ENCODE measurements at places on chromosomes 5 and 9.

DNA sequence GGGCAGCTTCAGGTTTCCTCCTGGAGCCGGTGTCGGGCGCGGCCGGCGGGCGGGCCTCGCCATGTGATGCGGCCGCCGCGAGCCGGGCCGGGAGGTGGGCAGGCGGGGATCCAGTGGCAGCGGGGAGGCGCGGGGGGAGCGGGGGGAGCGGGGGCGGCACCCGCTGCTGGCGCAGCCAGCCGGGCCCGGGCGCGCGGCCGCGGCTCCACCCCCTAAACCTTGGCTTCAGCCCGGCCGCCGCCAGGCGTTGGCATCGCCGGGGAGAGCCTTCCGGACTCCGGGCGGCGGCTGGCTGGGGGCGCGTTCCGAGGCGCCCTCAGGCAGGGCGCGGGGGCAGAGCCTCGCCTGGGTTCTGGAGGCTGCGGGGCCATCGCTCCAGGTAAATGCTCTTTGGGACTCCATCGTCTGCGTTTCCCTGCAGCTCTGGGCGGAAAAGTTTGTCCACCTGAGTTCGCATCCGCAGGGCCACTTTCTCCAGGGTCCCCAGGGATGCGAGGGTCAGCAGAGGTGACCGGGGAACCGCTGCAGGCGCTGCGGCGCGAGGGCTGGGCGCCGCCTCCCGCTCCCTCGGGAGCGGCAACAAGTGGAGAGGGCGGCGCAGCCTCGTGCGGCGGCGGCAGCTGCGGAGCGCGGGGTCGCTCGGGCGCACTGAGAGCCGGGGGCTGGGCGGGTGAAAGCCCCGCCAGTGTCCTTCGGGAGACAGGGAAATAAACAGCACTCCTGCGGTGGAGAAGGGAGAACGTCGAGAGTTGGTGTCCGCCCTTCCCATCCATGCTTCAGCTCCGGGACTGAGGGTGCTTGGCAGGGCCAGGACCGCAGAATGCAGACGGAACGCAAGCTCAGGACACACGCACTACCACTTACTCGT lies at the start of gene ARHGEF28:
ARHGEF28 (plus strand) TSS at position 253 of the 868 bp plus-strand sequence. CDS start 58,656 bp downstream, outside the sequence.
- DNase-seq, result peak; percentile 47

DNA sequence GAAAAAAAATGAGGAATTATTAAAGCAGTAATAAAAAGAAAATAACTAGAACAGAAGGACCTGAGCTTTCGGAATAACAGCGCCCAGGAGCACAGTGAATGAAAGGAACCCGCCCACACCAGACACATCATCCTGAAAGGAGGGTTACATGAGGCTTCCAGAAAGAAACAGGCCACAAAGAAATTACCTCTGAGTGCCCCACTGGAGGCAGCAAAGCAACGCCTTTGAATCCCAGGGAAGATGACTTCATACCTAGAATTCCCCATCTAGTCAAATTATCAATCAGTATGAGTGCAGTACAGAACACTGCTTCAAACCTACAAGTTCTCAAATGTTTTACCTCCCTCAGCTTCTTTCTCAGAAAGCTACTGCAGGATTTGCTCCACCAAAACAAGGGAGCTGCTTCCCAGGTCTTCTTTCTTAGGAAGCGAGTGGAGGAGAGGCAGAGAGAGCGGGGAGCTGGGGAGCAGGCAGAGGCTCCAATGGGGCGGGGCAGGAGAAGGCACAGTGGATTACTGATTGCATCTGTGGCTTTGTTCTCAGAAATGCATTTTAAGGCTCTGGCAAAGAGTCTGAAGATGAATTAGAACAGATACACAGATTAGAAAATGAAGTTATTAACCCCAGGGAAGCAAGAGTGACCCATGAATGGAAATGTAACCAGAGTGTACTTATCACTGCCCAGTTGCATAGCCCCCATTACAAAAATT lies 87.1 kb downstream of the SEMA4D start:
- no peak for DNase-seq

DNA sequence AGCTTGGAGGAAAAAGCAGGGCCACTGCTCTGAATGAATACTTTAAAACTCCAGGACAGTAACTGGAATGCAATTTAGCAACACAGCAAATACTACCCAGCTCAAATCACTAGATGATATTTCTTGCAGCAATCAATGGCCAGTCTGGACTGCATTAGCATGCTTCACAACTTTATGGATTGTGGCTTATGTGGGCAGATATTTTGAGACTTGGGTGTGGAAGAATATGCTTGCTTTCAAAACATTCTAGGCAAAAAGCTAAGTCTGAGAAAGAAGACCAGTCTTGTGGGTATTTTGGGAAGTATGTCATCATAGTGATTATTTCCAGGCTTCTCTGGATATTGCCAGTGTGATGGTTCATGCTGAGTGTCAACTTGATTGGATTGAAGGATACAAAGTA lies 3.1 kb downstream of the RANBP3L start:
- no peak for DNase-seq

DNA sequence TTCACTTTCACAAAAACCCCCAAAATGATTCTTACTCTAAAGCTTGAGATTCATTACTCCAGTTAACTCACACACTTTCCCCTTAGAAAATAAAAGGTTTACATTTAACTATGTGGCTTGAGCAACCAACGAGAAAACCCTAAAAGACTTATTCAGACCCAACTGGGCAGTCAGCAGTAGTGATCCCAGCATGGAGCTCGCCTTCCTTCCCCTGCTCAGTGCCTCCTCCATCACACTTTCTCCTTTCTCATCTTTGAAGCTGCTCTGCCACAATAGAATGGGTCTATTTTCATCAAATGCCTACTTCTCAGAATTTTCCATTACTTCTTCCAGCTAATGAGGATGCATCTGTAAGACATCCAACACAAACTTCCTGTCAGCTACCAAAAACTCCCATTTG lies 29.1 kb downstream of the RORB start:
- no peak for DNase-seq

DNA sequence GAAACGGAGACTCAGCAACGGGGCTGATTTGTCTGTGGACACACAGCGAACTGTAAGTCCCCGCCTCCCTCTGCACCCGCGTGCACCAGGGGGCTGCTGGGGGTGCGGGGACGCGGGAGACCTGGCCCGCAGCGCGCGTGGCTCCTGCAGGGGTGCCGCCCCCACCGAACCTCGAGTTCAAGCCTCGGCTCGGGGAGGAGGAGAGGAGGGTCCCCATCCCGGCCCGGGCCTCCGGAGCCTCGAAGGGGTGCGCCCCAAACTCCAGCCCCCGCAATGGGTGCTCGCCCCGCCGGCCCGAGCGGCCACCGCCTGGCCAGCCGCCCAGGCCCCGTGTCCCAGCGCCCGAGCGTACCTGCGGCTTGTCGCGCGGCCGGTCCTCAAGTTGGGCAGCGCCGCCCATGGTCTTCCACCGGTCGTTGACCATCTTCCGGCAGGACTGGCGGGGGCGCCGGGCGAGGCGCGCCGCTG lies 829 bp downstream of the FIBCD1 start:
- no peak for DNase-seq

DNA sequence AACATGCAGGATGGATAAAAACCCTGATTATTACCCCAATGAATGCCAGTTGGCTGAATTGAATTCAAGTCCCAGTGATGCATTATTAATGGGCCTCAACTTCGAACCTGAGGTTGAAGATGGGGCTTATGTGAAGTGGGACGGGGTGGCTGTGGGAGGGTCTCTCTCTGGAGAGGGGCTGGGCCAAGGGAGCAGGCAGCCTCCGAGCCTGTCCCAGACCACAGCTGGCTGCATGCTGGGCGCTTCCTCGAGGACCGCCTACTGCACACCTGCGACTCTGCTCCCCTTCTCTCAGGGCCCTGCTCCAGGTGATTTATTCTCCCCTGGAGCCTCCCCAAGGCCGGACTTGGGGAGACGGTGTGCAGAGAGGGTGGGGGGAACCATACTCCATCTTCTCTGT lies 568.3 kb downstream of the CCDC171 start:
- no peak for DNase-seq

- DNase-seq, result no peak
Measured at GRCh38 chr9:76620581-76620980, 143.7 kb upstream of the PCA3 start.

- DNase-seq, result no peak
Measured at GRCh38 chr9:127522727-127523126, 71.4 kb downstream of the LRSAM1 start.

- DNase-seq, result no peak
Measured at GRCh38 chr9:21081451-21081850, 3.7 kb upstream of the IFNB1 start.

DNA sequence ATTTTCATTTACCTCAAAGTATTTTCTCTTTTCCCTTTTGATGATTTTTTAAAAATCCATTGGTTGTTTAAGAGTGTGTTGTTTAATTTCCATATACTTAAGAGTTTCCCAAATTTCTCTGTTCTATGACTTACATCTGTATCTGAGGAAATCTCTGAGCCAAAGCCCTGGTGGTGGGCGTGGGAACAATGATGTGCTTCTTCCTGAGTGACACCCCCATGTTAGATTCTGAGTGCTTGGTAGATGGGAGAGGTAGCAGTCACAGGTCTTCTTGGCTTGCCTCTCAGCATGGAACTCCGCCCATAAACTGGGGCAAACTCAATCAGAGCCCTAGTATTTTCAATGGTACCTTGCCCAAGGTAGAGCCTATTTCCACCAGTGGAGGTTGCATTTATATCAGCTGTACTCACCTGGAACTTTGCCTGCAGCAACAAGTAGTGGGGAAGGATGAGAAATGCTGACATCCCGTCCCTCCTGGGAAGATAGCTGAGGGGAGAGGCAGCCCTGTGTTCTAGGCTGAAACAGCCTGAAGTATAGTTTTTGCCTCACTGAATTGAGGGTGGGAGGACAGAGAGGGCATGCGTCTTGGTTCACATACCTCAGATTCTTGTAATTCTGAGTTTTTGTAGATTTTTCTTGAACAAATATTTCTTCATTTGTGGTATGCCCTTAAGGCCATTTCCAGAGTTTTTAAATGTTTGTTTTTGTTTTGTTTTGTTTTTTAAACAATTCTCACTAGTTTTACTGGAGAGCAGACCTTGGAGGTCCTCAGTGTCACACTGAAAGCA lies 26.4 kb downstream of the C9orf43 start:
- no peak for DNase-seq

DNA sequence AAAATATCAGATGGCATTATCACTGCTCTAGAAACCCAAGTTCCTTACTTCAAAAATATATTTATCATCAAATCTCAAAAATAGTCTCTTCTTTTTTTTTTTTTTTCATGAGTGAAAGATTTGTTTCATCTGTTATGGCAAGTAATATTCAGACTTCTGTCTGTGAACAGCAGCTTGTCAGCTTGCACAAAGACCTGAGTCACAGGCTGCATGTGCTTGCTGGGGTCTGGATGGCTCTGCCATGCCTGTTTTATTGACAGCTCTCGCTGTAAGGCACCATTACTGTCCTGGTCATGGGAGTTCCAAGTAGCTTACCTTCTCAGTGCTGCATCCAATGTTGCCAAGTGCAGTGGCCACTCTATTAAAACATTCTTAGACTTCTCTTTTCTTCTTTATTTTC lies 456.4 kb downstream of the GADD45G start:
- DNase-seq, result no peak

- DNase-seq, result peak; percentile 84
Measured at GRCh38 chr5:81856948-81857928, 106.3 kb upstream of the SSBP2 start.

GRCh38 chr5:111513131-111513520 lies 791 bp upstream of the STARD4 start:
- DNase-seq, result no peak

GRCh38 chr5:72688916-72689315 lies 127.5 kb upstream of the TNPO1 start:
- DNase-seq, result no peak

DNA sequence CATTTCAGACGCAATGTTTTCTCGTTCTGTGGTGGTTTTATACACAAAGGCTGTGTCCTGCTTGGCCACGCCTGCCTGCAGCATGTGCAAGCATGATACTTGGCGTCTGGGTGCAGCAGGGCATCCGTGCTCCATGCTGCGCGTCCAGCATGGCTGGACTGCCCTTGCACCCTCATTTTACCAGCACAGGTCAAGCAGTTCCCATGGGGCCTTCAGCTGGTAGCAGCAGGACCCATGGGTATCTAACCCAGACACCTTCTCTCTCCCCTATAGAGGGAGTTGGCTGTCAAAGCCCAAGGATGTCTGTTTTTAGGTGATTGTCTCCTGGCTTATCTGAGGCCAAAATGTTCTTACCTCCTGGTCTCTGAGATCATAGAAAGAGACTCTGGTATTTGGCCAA lies 158.3 kb upstream of the PITX1 start:
- no peak for DNase-seq

GRCh38 chr5:3380689-3381088 lies 214.9 kb upstream of the IRX1 start:
- DNase-seq, result no peak

DNA sequence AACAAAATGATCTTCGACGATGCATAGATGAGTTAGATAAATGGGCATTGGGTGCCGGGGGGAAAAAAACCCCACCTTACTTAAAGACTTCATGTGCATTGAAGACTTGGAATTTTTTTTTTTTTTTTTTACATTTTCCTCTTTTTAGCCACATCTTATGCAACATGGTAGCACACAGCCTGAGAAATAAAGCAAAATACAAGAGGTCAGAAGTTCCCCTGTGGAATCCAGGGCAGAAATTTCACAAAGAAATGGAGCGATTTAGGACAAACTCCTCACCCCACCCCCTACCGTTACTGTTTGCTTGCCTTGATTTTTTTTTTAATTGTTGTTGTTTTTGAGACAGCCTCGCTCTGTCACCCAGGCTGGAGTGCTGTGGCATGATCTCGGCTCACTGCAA lies 153.2 kb downstream of the GOLPH3 start:
- no peak for DNase-seq

- DNase-seq, result no peak
Measured at GRCh38 chr5:121762426-121762825, 89.3 kb upstream of the FTMT start.

DNA sequence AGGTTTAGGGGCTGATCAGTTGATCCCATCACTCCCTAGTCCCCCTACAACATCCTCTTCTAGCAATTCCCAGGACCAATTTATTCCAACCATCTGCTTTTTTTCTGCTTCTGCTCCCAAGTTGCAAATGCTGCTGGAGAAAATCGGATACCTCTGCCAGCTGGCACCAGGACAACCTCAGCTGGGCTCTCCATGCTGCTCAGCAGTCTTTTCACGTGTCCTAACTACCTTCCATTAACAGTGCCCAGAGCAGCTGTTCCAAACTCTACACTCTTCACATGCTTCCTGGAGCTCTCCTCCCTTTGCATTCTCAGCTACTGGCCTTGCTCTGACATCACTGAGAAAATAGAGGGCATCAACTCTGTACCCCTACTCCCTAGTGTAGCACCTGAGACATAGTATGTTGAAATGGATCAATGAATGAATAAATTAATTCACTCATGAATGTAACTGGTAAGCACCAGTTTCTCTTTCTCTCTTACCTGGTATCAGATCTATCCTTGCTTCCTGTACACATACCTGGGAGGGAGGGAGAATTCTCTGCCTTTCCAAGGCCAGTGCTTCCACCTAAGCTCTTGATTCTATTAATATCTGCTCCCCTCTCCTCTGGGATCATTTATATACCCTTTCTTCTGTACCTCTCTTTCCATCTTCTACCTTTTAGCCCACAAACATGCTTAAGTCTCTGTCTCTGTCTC lies 191.0 kb downstream of the RAB3C start:
- DNase-seq, result peak; percentile 54
